ENCODE measurements at places on chromosomes 1 and 21. TPM values are rescaled to one million over a fixed set of nuclear protein-coding genes. Genes with fewer than 3 reads are reported as not detected.

The UMODL1 gene
- polyA plus RNA-seq = not detected

The SLFNL1 gene
- polyA plus RNA-seq = 0.20 TPM

The KRTAP10-5 gene
- not detected for polyA plus RNA-seq

The CRABP2 gene
- polyA plus RNA-seq = 0.40 TPM

The ACTA1 gene
- 1.4 TPM for polyA plus RNA-seq

The CFAP107 gene
- not detected for polyA plus RNA-seq

The CFH gene
- polyA plus RNA-seq = 0.03 TPM

The PRELP gene
- not detected for polyA plus RNA-seq

The ERVH48-1 gene
- polyA plus RNA-seq = 1.8 TPM

The RBM11 gene
- polyA plus RNA-seq = 0.26 TPM

The RGS7 gene
- polyA plus RNA-seq = not detected

The S100A1 gene
- 238 TPM for polyA plus RNA-seq

The DDOST gene
- polyA plus RNA-seq = 485 TPM

The ADAMTS5 gene
- polyA plus RNA-seq = not detected

The TRPM2 gene
- polyA plus RNA-seq = 0.20 TPM

The ZNF695 gene
- 2.9 TPM for polyA plus RNA-seq

The SLAMF6 gene
- polyA plus RNA-seq = not detected

The KIAA1614 gene
- 0.12 TPM for polyA plus RNA-seq

The OR2L3 gene
- polyA plus RNA-seq = not detected

The GNAT2 gene
- polyA plus RNA-seq = not detected

The NUDT4B gene
- 17.8 TPM for polyA plus RNA-seq

The AIRE gene
- polyA plus RNA-seq = not detected

The CACNA1E gene
- polyA plus RNA-seq = not detected

The CBR1 gene
- polyA plus RNA-seq = 33.7 TPM

The AMIGO1 gene
- polyA plus RNA-seq = 0.85 TPM

The GPA33 gene
- polyA plus RNA-seq = not detected

The SLC6A9 gene
- polyA plus RNA-seq = 9.9 TPM

The LCE1D gene
- polyA plus RNA-seq = not detected

The LEPR gene
- 1.4 TPM for polyA plus RNA-seq

The ACKR1 gene
- not detected for polyA plus RNA-seq

The PRAMEF15 gene
- polyA plus RNA-seq = not detected

The MANEAL gene
- polyA plus RNA-seq = 24.2 TPM

The OVAAL gene
- 0.04 TPM for polyA plus RNA-seq

The LRIG2 gene
- 14.2 TPM for polyA plus RNA-seq

The C1orf226 gene
- polyA plus RNA-seq = 6.0 TPM

The SYTL1 gene
- polyA plus RNA-seq = 11.1 TPM

The PDPN gene
- not detected for polyA plus RNA-seq

The RPL11 gene
- 1,552 TPM for polyA plus RNA-seq

The UBXN10 gene
- polyA plus RNA-seq = 0.05 TPM

The CELA3B gene
- 0.34 TPM for polyA plus RNA-seq

The SASS6 gene
- 2.3 TPM for polyA plus RNA-seq

The GBP4 gene
- polyA plus RNA-seq = not detected

The CD1C gene
- not detected for polyA plus RNA-seq

The TMPRSS2 gene
- 1.9 TPM for polyA plus RNA-seq

The PEF1 gene
- polyA plus RNA-seq = 57.8 TPM

The SELENBP1 gene
- 27.8 TPM for polyA plus RNA-seq

The GJB5 gene
- not detected for polyA plus RNA-seq

The IL20 gene
- polyA plus RNA-seq = not detected

The DNAH14 gene
- polyA plus RNA-seq = 5.8 TPM

The C1orf185 gene
- not detected for polyA plus RNA-seq

The ATP1A4 gene
- not detected for polyA plus RNA-seq

The ABCA4 gene
- 0.57 TPM for polyA plus RNA-seq

The MATN1 gene
- 0.03 TPM for polyA plus RNA-seq

The VASH2 gene
- 0.60 TPM for polyA plus RNA-seq
